ENCODE measurements at places on chromosomes 2 and 18.

DNA sequence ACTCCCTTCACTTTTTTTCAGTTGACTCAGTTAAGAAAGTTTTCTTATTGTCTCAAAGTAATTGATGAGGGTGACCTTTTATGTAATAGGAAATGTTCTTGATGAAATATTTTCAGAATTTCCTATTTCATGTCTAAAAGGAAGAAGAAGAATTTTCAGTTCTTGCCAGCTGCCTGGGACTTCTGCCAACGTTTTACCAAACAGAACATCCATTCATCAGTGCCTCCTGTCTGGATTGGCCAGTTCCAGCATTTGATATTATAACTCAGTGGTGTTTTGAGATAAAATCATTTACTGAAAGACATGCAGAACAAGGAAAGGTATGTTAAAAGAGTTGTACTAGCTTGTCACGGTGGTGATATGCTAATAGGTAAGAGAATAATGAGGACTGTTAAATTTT, 104.7 kb upstream of the MYO3B start:
- peak; percentile 53 for DNase-seq

GRCh38 chr18:12076424-12077140, 17.1 kb upstream of the ANKRD62 start:
- peak; percentile 36 for DNase-seq

DNA sequence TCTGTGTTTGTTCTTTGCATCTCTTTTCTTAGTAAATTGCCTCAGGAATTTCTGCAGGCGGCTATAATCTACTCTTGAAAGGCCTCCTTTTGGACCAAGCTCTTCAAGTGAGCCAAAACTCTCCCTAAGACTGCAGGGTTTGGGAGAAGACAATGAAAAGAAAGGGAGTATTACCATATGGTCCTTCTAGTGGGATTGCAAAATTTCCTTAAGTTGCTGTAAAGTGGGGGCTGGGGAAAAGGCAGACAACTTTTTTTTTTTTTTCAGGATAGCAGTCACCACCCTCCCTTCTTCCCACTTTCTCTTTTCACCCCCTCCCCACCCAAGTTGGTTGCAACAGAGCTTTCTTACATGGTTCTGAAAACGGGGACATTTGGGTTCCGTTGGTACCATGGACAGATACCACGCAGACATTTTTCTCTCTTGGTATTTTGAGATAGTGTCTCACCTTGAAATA, 183.7 kb downstream of the FHOD3 start:
- DNase-seq = no peak

- no peak for DNase-seq
Observed at GRCh38 chr2:46952171-46952570, 36.6 kb upstream of the MCFD2 start.

GRCh38 chr2:105712981-105713596, 31.6 kb upstream of the NCK2 start:
- DNase-seq = peak; percentile 84

- no peak for DNase-seq
Observed at GRCh38 chr2:98233941-98234340, 112.3 kb upstream of the CNGA3 start.

DNA sequence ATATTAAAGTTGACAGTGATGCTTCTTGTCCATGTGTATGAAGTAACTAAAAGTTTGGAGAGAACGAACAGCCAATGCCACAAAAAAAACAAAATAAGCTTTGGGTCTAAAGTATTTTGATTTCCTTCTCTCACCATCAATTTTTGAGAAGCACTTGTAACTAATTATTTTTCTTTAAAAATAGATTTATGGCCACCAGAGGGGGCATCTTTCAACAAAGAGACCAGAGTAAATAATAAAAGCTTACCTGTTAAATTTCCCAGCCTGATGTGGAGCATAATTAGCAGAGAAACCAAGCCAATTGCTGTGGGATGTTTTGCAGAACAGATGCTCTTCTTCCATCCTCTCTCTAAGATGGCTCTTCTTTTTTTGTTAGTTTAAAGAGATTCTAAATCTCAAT, 29.0 kb downstream of the LINC00305 start:
- no peak for DNase-seq

DNA sequence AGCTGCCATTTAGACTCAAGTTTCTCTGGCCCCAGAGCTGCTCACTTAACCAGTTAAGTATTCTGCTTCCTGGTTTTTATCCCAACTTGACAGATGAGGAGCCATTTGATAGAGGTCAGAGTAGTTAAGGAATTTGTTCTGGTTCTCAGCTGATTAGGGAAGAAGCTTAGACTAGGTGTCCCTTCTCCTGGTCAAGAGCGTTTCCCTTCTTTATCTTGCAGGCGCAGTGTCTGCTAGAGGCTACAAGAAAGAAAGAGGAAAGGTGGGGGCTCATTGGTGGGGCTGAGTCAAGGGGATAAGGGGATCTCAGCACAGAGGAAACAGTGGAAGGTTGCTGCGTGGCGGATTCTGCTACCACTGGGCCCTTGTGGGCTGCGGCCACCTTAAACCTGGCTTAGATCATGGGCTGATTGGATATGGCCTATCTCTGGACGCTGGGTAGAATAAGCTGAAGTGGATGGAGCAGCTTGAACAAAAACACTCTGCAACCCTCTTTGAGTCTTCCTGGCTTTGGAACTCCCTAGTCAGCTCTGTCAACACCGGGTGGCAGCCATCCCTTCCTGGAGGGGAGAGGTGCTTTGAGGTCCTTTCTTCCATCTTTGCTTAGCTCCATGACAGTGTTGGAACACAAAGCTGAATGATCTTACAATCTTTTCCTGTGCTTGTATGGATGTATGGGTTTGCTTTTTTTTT, 70.8 kb downstream of the QPCT start:
- DNase-seq = peak; percentile 64

GRCh38 chr2:78870343-78870967, 155.0 kb upstream of the REG3G start:
- no peak for DNase-seq
